ENCODE measurements at places on chromosomes 1 and 21.

- DNase-seq, result no peak
Observed at GRCh38 chr1:248751142-248751541, 4.4 kb downstream of the LYPD8 start.

DNA sequence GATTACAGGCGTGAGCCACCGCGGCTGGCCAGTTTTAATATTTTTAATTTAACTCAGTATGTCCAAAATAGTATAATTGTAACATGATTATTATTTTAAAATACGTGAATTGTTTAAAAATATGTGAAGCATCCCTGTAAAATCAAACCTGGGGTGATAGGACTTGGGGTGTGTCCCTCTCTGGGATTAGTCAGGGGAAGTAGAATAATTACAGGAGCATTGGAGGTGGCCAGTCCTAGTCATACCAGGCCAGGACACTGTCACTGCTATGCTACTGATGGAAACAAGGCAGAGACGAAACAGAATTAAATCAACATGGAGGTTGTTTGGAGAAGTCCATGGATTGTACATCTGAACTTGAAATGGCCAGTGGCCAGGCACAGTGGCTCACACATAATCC lies 16.8 kb downstream of the SZRD1 start:
- no peak for DNase-seq

DNA sequence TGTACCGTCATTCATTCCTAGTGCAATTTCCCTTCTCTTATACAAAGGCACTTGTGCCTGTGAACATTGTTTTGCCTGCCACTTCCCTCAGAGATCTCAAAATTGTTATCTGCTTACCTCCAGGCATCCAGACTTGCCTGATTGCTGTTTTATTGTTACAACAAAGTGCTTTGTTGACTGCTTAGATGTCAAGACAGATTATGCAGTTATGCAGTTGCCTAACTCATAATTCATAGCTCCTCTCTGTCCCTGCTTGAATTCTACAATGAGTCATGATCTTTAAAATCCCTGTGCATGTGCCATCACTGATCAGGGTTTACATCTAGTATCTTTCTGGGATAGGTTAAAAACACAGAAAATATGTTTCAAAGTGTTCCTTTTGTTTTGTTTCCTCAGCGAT lies 24.5 kb downstream of the CXADR start:
- DNase-seq, result no peak

DNA sequence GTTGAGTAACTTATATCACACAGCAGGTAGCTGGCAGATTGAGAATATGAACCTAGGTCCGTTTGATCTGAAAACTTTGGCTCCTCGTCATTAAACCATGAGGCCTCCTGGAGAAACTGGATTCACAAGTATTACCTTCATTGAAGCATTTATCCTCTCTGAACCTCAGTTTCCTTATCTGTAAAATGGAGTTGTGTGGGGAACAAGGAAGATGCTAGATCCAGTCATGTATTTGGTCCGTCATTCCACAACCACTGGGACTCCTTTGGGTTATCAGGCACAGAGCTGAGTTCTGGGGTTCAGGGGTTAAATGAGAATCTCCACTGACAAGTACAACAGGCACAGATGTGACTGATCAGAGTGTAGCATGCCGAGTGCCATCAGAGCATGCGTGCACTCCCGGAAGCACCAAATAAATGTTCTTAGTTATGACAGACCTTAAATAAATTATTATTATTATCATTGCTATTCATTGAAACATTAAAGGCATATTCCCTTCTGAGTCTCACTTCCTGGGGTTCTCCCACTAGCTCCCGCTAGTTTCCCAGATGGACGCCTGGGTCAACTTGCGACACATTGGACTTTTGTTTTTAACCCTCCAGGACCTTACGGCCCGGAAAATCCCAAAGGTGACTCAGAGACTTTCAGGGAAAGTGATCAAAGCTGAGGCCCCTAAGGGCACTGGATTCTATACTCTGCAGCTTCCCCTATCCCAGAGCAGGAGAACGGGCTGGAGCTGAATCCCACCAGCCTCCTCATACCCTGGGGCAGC lies 130.6 kb downstream of the PLPP3 start:
- DNase-seq, result no peak

DNA sequence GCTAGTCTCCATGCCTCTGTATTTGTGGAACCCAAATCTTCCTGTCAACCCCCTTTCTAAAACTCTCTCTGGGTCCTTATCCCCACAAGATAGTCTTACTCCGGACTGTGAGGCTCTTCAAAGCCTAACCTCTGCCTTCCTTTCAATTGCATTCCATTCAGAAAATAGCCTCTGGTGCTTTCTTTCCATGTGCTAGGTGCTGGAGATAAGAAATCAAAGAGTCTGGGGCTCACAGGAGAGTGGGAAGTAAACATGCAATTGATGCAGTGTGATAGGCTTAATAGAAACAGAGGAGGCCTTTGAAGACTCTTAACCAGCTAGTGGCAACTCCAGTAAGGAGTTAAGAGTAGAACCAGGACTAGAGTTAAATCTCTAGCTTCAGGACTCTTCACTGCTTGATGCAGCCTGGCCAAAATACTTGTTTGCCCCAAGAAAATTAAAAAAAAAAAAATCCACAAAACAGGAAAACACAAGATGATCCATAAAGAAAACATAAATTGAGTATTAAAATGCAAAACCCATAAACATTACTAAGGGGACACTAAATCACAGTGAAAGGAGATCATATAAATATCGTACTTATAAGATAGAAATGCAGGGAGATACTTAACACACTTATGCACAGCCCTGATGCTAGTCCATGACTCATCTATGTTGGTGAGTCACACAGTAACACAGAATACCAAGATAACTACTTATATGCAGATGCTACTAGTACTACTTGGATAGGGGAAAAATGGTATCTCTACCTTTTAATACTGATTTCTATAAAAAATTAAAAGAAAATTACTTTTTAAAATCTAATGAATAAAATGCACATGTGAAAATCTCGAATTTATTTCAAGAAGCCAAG lies 341.5 kb downstream of the KCNH1 start:
- DNase-seq, result no peak

DNA sequence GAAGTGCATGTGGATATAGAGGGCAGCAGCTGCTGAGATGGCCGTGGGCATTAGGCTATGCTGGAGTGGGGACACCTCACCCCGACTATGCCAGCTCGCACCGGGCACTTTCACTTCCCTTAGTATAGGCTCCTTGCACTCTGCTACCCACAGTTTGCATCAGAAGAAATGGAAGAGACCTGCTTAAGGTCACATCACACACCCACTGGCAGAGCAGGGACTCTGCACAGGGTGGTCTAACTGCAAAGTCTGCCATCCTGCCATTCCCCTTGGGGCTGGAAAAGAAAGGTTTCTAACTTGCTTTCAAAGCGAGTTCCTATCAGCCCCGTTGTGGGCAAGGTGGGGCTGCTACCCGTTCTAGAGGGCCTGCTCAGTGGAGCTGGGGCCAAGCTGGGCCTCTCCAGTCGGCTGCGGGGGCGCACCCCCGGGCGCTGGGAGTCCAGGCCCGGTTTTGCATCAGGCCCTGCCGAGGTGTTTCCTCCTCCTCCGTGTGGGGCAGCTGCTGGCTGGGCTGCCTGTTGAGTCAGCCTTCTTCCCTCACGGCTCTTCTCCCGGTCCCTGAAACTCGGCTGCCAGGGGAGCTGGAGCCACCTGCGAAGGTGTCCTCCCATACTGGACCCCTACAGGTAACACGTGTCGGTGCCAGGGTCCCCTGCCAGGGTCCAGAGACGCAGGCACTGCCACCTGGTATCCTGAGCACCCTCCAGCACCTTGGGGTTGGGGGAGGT lies at the start of gene SYTL1:
Gene SYTL1 (plus strand): TSS at position 498 of the 728 bp plus-strand sequence. CDS start 3,313 bp downstream, outside the sequence.
- DNase-seq, result peak; percentile 67

DNA sequence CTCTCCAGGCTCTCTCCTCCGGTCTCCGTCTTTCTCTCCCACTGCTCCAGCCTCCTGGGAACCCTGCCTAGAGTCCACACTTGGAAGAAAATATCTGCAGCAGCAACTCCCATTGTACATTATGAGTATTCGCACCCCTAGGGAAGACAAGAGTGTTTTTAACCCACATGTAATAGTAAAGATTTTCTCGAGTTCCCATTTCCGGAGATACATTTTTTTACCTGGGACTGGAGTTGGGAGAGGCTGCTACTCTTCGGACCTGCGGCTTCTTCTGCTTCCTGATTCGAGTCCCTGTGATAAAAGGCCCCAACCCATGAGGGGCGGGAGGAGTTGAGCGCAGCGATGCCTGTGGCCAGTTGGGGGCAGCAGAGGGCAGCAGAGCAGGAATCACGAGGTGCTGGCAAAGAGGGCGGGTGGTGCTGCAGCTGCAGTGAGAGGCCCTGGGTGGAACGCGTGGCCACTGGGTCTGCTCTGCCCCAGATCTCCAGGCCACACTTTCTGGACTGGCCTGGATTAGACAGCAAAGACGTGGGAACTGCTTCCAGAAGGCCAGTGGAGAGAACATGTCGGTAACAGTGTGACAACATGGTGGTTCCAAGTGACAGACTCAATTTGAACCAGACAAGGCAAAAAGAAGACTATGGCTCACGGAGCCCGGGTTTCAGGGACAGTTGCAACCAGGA lies 221.0 kb upstream of the CSF3R start:
- peak; percentile 41 for DNase-seq

GRCh38 chr1:181608948-181609347 lies 125.6 kb downstream of the CACNA1E start:
- DNase-seq, result no peak

GRCh38 chr1:151846062-151846568 lies 6.5 kb upstream of the C2CD4D start:
- no peak for DNase-seq

GRCh38 chr1:225691377-225691776 lies 38.5 kb upstream of the ENAH start:
- DNase-seq, result no peak

- DNase-seq, result no peak
Observed at GRCh38 chr1:160542303-160542945, 19.4 kb upstream of the SLAMF6 start.

DNA sequence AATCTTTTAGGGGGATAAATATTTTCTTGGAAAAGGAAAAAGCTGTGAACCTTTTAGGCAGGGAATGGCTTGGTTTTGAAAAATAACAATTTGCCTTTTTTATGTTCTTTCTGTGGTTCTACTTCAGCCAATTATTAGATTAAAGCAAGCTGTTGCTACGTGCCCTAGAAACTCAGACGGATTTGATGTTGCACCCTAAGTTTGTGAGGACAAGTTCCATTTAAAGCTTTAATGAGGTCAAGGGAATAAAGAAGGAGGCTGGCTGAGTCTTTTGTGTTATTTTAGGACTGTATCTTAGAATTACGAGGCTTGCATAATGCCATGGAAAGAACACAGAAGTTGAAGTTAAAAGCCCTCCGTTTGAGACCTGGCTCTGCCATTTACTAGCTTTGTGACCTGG lies 216.9 kb downstream of the NUF2 start:
- DNase-seq, result no peak

DNA sequence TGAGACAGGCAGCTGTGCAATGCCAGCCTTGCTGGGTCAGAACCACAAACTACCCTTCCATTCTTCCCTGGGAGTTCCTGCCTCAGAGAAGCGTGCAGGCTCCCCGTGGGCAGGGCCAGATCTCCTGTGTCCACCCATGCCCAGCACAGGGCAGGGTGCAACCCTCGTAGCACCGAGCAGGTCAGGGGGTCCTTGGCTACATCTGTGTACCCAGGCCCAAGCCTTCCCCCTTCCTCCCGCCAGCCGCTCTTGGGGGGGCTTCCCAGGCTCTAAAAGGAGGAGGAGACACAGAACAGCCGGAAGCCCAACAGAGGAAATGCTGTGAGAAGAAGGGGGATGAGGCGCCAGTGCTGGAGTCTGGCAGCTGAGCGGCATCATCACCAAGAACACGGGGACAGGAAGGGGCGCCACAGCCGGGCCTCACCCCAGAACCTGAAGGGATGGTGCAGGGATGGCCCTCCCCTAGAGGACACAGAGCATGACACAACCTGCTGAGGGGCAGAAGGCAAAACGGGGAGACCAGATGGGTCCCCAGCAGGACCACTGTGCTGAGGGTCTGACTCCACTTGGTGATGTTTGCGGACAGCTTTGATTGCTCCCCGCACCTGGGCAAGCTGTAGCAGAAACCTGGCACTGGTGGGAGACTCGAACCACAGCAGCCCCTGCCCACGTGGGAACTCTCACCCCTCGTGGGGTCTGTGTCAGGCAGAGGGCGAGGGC lies 233.2 kb downstream of the NPHP4 start:
- DNase-seq, result no peak

- DNase-seq, result no peak
Observed at GRCh38 chr1:188140958-188141357, 1312.2 kb downstream of the PLA2G4A start.

DNA sequence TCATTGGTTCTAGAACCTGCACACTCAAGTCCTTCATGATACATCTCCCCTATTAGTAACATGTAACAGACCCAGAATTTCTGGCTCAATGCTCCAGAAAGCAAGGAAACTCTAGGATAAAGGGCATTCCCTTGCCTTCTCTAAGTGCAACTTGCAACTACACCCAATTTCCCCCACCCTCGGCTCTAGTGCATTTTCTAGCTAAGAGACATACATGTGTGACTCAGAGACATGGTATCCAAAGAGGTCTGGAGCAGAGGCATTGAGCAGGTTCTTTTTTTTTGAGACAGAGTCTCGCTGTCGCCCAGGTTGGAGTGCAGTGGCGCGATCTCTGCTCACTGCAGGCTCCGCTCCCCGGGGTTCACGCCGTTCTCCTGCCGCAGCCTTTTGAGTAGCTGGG lies 132.9 kb downstream of the ZC3H11B start:
- no peak for DNase-seq

DNA sequence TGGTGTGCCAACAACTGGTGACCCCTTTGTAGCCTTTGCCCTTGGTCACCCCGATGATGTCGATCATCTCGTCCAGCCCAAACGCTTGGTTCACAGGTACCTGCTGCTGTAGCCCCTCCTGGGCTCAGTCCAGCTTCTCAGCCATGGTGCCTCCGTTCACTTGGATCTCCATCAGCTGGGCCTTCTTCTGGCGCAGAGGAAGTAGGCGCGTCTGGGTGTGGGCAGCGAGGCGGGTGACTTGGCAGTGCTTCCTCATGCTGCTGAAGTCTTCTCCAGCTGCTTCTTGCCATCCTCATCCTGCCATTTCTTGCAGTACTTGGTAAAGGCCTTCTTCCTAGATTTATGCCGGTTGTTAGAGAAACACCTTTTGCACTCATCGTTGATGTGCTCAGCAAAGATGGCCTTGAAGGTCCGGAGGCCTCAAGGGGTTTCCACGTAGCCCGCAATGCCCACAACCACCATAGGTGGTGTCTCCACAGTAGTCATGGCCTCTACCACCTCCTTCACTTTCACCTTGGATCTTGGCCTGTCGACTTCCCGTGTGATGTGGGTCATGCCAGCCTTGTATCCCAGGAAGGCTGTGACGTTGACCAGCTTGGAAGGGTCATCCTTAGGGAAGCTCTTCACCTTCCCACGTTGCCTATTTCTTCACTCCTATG lies 13.0 kb downstream of the DOP1B start:
- DNase-seq, result no peak

DNA sequence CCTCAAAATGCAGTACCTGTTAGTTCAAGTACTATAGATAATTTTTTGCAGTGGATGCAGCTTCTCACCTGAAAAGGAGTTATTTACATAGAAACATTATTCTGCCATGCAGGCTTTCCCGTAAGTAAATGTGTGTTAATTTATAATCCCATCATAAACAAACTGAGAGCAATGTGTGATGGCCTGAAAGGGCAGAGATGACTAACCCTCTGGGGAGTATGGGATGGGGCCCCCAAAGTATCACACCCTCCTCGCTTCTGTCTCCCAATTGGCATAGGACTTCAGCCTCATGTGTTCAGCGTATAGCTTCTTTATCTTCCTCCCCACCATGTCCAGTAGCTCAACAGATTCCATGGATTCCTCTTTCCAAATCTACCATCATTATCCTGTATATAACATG lies 7.6 kb downstream of the HMGCL start:
- no peak for DNase-seq

Data from T-cell (primary cell).